ENCODE measurements at places on chromosomes 1 and 21. TPM values are rescaled to one million over a fixed set of nuclear protein-coding genes. Genes with fewer than 3 reads are reported as not detected.

GRCh38 chr1:229228522-229228921, 42.4 kb upstream of the RAB4A start:
- no peak overlapping the region for H3K27ac ChIP-seq
- H3K36me3 ChIP-seq: no peaks in the 10 kb centered on the region
- DNase-seq: no peak
- H3K4me1 ChIP-seq: peaks cover 4% of the 10 kb centered on the region
- H3K27me3 ChIP-seq: peaks cover 9% of the 10 kb centered on the region

- DNase-seq: peak; percentile 53
- H3K27me3 ChIP-seq: peaks cover 6% of the 10 kb centered on the region
- H3K4me1 ChIP-seq: peaks cover 59% of the 10 kb centered on the region
These were observed 4.6 kb downstream of the FCRLB start for GRCh38 chr1:161725908-161726472.

GRCh38 chr1:217435204-217435603, 195.7 kb downstream of the GPATCH2 start:
- no peak overlapping the region for H3K4me3 ChIP-seq
- no peaks in the 10 kb centered on the region for H3K4me1 ChIP-seq
- peaks cover 52% of the 10 kb centered on the region for H3K36me3 ChIP-seq
- H3K27me3 ChIP-seq: no peaks in the 10 kb centered on the region

- DNase-seq: peak; percentile 75
- peak overlapping the region; percentile 88 for H3K27ac ChIP-seq
- peaks cover 8% of the 10 kb centered on the region for H3K27me3 ChIP-seq
- peak overlapping the region; percentile 64 for H3K4me3 ChIP-seq
- H3K36me3 ChIP-seq: peaks cover 24% of the 10 kb centered on the region
These were observed 8.7 kb downstream of the ZNF687 start for GRCh38 chr1:151290709-151291303.

- H3K27me3 ChIP-seq: no peaks in the 10 kb centered on the region
- no peak overlapping the region for H3K4me3 ChIP-seq
- no peak for DNase-seq
- H3K36me3 ChIP-seq: no peaks in the 10 kb centered on the region
- no peak overlapping the region for H3K27ac ChIP-seq
- H3K4me1 ChIP-seq: no peaks in the 10 kb centered on the region
These were observed 10.2 kb upstream of the CYP4X1 start for GRCh38 chr1:47013293-47013692.

DNA sequence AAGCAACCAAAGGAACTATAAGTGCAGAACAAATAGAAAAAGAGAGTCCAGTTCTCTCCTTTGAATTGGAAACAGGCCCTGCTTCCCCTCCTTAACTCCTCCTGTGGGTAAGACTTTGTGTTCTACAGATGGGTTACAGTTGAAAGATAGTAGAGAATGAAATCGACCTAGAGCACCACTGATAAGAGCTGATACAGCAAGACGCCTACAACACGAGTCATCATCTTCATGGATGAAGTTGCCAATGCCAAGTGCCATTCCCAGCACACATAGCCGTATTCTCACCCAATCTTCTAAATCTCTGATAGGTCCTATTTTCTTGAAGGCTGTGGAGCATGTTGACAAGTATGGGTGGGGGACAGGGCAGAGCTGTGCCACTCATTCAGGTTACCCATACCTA, 99.8 kb upstream of the CAMK1G start:
- H3K27me3 ChIP-seq: peaks cover 2% of the 10 kb centered on the region
- DNase-seq: no peak
- H3K4me1 ChIP-seq: no peaks in the 10 kb centered on the region
- H3K36me3 ChIP-seq: no peaks in the 10 kb centered on the region
- no peak overlapping the region for H3K27ac ChIP-seq
- no peak overlapping the region for H3K4me3 ChIP-seq

DNA sequence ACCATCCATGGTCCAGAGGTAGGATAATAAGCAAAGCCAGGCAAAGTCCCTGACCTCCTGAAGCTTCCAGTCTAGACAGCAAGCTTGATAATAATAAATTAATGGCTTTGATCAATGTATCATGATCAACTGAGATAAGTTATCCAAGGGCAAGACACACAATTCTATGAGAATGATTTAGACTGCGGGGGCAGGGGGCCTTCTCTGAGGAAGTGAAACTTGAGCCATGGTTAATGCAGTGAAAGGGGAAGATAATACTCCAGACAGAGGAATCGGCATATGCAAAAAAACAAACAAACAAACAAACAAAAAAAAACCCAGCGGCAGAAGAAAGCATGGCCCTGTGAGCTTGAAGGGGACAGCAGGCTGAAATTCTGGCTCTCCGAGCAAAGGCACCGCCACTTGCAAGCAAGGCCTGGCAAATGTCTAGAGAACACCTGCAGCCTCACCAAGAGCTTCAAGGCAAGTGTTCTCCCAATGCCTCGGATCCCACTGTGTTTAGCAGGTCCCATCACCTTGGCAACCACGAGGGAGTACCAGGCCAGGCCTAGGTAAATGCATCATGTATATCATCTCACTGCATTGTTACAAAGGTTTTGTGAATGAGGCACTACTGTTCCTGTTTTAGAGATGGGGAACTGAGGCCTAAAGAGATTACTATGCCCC, 24.9 kb downstream of the CSMD2 start:
- H3K4me1 ChIP-seq: no peaks in the 10 kb centered on the region
- H3K36me3 ChIP-seq: no peaks in the 10 kb centered on the region
- no peak overlapping the region for H3K4me3 ChIP-seq
- peaks cover 11% of the 10 kb centered on the region for H3K27me3 ChIP-seq

DNA sequence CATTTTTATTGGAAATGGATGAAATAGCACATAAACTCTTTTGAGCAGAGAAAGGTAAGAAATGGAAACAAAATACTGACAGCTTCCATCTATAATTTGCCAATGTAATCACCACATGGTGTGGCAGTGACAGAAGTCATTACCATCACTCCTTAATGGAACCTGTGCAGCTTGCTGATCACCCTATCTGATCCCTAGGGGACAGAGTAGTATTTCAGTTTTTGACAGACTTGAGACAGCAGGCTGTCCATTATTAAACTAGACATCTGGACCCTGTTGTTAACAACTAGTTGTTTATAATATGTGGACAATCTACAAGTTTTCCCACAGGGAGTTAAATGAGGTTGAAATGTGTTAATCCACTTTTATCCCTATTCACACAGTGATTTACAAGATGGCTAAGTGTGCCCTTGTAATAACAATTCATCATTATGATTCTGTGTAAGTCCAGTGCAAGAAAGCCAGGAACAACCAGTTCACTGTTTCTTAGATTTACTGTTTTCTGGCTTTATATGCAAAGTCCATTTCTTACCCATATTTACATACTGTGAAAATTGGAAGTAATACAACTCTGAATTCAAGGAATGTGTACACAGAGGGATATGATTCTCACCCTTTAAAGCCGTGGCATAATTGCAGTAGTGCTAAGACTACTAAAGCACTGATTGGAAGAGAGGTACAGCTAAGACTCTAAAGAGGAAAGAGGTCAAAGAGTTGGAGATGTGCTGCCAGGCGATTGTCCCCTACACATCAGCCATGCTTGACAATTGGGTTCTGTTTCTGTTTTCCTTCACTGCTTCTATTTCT, 9.1 kb downstream of the KCNT2 start:
- no peak for DNase-seq
- no peaks in the 10 kb centered on the region for H3K36me3 ChIP-seq
- H3K4me3 ChIP-seq: no peak overlapping the region
- H3K4me1 ChIP-seq: no peaks in the 10 kb centered on the region
- no peak overlapping the region for H3K27ac ChIP-seq

DNA sequence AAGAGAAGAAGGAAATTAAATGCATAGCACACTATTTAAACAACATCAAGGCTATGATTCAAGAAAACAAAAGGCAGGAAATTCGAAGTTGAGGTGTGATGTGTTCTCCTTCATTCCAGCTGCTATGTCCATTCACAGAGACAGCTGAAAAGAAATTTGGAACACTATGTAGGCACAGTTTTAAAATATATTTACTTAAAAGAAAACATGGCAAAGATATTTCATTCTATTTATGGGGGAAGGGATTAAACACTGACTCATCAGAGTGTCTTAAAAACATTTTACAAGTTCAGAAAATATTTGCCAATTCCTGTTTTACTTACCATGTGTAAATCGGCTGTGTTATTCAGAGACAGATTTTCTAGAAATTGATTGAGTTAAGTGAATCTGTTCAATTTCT, 39.4 kb upstream of the NGF start:
- H3K4me1 ChIP-seq: no peaks in the 10 kb centered on the region
- peaks cover 1% of the 10 kb centered on the region for H3K27me3 ChIP-seq
- no peaks in the 10 kb centered on the region for H3K36me3 ChIP-seq
- H3K27ac ChIP-seq: no peak overlapping the region
- no peak for DNase-seq

DNA sequence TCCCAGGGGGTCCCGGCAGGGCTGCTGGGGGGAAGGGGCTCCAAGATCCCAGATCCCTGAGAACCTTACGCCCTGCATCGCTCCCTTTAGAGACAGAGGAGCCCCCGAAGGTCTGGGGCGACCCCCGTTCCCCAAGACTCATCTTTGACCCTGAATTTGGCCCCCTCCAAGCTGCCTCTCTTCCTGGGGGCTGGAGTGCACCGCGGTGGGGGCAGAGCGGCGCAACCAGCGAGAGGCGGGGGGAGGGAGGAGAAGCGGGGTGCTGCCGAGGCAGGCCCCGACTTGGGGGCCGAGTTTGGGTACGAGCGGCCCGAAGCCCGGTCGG, 5.4 kb upstream of the PLEKHG5 start:
- no peak for DNase-seq
- H3K27ac ChIP-seq: no peak overlapping the region
- no peak overlapping the region for H3K4me3 ChIP-seq

GRCh38 chr1:203916756-203917155, 55.4 kb downstream of the SNRPE start:
- H3K36me3 ChIP-seq: no peaks in the 10 kb centered on the region
- no peaks in the 10 kb centered on the region for H3K4me1 ChIP-seq
- no peak overlapping the region for H3K27ac ChIP-seq
- H3K27me3 ChIP-seq: no peaks in the 10 kb centered on the region

GRCh38 chr1:113307771-113308445, 82.4 kb upstream of the MAGI3 start:
- no peak for DNase-seq
- peaks cover 12% of the 10 kb centered on the region for H3K27me3 ChIP-seq
- H3K4me1 ChIP-seq: no peaks in the 10 kb centered on the region
- H3K4me3 ChIP-seq: no peak overlapping the region
- H3K36me3 ChIP-seq: no peaks in the 10 kb centered on the region

LBR gene
- 100.0 TPM for polyA plus RNA-seq

- no peak for DNase-seq
- H3K4me3 ChIP-seq: no peak overlapping the region
- no peaks in the 10 kb centered on the region for H3K27me3 ChIP-seq
- H3K36me3 ChIP-seq: peaks cover 44% of the 10 kb centered on the region
- H3K4me1 ChIP-seq: no peaks in the 10 kb centered on the region
- no peak overlapping the region for H3K27ac ChIP-seq
These were observed 7.2 kb upstream of the NHLH1 start for GRCh38 chr1:160359559-160360226.

GRCh38 chr1:19979494-19979977, at the start of gene PLA2G2A:
TSS of gene PLA2G2A (minus strand) at chr1:19979618. CDS start at chr1:19978773, 845 bp downstream.
- H3K4me1 ChIP-seq: no peaks in the 10 kb centered on the region
- no peaks in the 10 kb centered on the region for H3K36me3 ChIP-seq
- H3K27me3 ChIP-seq: peaks cover 3% of the 10 kb centered on the region
- peak within 1 kb of the TSS; percentile 64 for H3K27ac ChIP-seq
- no peak for DNase-seq

DNA sequence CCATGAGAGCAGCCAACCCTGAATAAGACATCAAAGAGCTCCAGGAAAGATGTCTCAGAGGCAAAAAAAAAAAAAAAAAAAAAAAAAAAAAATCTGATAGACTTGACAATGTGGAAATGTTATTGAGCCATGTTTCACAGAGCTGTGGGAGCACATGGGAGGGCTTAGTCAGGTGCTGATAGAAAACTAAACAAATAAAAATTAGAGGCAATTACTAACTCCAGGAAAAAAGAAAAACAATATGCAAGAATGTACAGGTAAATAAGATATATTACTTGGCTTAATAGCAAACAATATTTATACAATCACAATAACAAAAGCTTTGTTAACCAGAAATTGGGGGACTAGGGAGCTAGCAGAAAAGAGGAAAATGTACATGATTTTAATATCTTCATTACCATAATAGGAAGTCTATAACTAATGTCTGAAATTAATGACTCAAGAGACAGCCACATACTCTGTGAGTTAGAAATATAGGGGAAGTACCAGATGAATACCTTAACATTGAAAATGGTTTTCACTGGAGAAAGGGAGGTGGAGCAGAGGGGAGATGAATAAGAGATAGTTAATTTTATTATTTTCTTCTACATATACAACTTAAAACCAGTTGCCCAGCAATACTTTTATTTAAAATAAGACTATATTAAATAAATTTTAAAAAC, 16.9 kb upstream of the RGS16 start:
- peaks cover 16% of the 10 kb centered on the region for H3K4me1 ChIP-seq
- peaks cover 16% of the 10 kb centered on the region for H3K27me3 ChIP-seq
- no peak for DNase-seq
- H3K36me3 ChIP-seq: peaks cover 7% of the 10 kb centered on the region

DNA sequence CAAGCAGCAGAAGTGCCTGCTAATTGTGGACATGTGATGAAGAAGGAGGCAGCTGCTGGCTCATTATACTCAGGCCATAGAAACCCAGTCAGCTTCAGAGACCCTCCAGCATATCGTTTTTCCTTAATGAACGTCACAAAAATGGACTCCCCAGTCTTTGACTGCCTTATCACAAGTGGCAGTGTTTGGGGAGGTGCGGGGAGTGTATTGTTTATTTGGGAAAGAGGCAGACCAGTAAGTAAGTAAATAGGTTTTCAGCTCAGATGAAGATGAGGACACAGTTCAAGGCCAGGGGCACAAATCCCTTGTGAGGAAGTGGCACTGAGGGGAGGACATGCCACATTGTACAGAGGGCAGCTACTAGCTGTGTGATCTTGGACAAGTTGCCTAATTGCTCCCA, 43.5 kb upstream of the NRDC start:
- no peak overlapping the region for H3K27ac ChIP-seq
- peaks cover 9% of the 10 kb centered on the region for H3K27me3 ChIP-seq
- no peak for DNase-seq
- H3K4me1 ChIP-seq: no peaks in the 10 kb centered on the region
- no peak overlapping the region for H3K4me3 ChIP-seq

B3GALT2 gene
- polyA plus RNA-seq: 0.07 TPM

DNA sequence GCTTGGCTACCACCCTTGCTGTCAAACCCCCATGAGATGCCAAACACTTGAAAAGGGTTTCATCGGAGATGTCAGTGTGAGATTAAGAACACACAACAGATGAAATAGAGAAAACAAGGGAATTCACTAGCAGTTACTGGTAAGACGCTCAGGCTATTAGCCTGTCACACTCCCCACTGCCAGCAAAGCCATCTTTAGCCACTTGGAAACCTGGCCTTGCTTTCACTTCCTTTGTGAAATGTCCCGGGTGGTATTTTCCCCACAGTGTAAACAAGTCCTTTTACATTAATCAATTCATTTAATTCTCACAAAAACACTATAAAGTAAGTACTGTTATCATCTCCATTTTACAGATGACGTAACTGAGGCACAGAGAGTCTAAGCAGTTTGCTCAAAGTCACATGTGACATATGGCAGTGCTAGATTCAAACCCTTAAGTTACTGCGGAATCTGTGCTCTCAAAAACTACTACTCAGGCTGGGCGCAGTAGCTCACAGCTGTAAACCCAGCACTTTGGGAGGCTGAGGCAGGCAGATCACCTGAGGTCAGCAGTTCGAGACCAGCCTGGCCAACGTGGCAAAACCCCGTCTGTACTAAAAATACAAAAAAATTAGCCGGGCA, 32.7 kb upstream of the KHDRBS1 start:
- H3K36me3 ChIP-seq: no peaks in the 10 kb centered on the region
- DNase-seq: no peak
- peaks cover 9% of the 10 kb centered on the region for H3K27me3 ChIP-seq
- H3K27ac ChIP-seq: peak overlapping the region; percentile 87

MAP3K21 gene
- not detected for polyA plus RNA-seq

BTF3L4 gene
- 70.0 TPM for polyA plus RNA-seq

GRCh38 chr1:154759196-154759595, 110.9 kb downstream of the KCNN3 start:
- no peak overlapping the region for H3K27ac ChIP-seq
- no peak for DNase-seq
- peaks cover 14% of the 10 kb centered on the region for H3K27me3 ChIP-seq
